ENCODE measurements at places on chromosomes 2 and 18.

GRCh38 chr2:26438926-26439325 is 37.2 kb downstream of the DRC1 start:
- no peak for DNase-seq

GRCh38 chr2:20247084-20247483 is 22.2 kb upstream of the SDC1 start:
- no peak for DNase-seq

- no peak for DNase-seq
Measured at GRCh38 chr2:217045700-217046475, 186.0 kb upstream of the TNP1 start.

DNA sequence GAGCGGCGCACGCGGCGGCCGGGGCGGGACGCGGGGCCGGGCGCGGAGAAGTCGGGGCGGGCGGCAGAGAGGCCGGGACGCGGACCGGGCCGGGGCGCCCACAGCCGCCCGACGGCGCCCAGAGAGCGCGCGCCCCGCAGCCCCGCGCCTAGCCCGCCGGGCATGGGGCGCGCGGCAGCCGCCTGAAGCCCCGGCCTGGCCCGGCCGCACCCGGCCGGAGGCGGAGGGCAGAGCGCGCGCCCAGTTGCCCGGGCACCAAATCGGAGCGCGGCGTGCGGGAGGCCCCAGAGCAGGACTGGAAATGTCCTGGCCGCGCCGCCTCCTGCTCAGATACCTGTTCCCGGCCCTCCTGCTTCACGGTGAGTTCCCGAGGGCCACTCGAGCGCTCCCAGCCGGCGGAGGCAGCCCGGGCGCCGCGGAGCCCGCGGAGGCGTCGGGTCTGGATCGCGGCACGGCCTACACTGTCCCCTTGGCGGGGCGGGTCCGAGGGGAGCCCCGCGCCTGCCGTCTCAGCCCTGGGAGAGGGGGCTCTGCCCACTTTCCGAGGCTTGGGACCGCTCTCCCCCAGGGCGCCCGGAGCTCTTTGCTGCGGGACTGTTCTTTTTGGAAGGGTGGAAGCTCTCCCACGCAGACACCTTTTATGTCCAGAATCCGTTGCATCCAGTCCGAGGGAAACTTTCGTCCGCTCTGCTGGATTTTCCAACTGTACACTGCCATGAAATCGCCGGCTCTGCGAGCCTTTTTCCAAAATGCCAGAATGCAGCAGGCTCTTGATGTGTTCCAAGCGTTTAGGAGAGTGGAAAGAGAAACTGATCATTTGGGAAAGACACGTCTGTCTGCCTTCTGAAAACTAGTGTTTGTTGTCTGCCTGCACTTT is 484 bp downstream of the APCDD1 start:
- no peak for DNase-seq

Data from cortex of kidney (tissue), 1 donor.